ENCODE measurements at places on chromosomes 2 and 18.

DNA sequence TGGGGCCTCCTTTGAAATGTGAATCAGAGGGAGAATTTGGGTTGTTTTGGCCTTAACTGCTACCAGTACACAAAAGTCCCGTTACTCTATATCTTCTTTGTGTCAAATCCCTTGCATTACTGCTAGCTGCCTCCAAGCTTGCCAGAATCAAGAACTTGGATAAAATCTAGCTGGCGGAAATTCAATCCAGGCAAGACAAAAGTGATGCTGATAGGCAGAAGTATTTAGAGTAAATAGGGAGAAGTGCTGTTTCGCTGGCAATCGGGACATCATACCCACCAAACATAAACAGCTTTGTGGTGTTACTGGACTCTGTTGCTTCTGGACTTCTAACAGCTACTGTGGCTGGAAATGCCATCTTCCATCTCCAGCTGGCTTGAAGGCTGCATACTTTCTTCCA, 2.5 kb downstream of the IFIH1 start:
- peaks cover 40% of the 10 kb centered on the region for H3K4me1 ChIP-seq
- H3K27me3 ChIP-seq, result no peaks in the 10 kb centered on the region
- H3K4me3 ChIP-seq, result peak overlapping the region; percentile 80
- no peaks in the 10 kb centered on the region for H3K36me3 ChIP-seq
- no peak overlapping the region for H3K27ac ChIP-seq

DNA sequence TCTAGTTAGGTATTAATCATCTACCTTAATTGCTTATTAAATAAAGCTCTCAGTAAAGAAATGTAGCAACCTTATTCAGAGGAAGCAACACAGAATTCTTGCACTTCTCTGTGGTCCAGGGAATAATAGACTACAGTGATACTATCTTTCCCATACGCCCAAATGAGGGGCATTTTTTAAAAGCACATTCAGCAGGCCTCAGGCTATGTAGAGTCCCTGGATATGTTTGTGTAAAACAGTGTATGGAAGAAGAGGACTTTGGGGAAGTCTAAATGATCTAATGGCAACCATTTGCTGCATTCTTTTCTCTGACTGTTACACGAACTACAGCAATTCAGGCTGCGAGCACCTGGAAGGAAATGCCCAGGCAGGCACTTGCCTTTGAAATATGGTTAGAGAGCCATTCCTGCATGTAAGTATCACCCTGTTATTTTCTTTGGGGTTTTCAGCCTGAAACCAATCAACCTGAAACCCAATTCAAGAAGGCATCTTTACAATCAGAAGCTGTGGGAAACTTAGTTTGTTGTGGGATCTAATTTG, 1814.7 kb upstream of the CELF4 start:
- H3K27ac ChIP-seq, result no peak overlapping the region
- H3K4me3 ChIP-seq, result no peak overlapping the region
- no peaks in the 10 kb centered on the region for H3K36me3 ChIP-seq
- no peaks in the 10 kb centered on the region for H3K4me1 ChIP-seq
- H3K27me3 ChIP-seq, result no peaks in the 10 kb centered on the region
- no peak for DNase-seq

GRCh38 chr2:225274751-225275150, 124.8 kb upstream of the NYAP2 start:
- H3K36me3 ChIP-seq, result no peaks in the 10 kb centered on the region
- H3K27me3 ChIP-seq, result no peaks in the 10 kb centered on the region
- no peak for DNase-seq
- no peak overlapping the region for H3K4me3 ChIP-seq
- H3K4me1 ChIP-seq, result no peaks in the 10 kb centered on the region

GRCh38 chr2:170770606-170771420, 635 bp downstream of the ERICH2 start:
- H3K27me3 ChIP-seq, result no peaks in the 10 kb centered on the region
- H3K36me3 ChIP-seq, result no peaks in the 10 kb centered on the region
- peak; percentile 93 for DNase-seq
- H3K4me1 ChIP-seq, result peaks cover 5% of the 10 kb centered on the region
- peak overlapping the region; percentile 79 for H3K27ac ChIP-seq

DNA sequence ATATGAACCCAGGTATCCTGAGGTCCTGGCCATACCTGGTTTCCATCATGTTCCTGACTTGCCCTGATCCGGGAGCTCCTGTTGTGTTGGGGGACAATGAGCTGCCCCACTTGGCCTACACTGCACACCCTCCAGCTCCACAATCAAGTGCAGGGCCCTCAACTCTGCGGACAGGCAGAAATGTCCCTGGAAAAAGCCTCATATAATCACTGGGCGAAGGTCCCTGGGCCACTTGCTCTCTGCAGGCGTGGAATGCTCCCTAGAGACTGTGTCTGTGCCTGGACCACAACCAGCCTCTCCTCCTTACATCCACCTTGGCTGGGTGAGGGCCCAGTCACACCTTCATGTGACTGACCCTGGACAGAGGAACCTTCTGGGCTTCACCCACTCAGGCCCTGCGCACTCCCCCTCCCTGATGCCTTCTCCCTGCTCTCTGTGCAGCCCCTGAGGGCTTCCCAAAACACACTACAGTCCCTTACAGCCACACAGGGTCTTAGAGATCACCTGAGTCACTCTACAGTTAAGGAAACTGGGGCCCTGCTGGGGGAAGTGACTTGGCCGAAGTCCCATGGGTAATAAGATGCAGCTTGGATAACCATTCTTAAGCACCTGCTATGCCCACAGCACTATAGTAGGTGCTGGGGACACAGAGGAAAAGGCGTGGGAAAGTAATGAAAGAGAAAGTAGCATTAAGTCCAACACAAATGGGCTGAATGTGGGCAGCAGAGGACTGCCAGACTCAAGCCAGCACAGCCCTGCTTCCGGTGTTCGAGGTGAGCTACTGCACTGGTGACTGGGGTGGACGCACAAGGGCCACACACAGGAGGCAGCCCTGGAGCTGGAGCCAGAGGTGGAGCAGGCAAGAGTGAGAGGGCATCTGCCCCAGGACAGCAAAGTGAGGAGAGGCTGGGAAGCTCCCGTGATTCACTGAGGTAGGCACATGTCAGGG, 9.8 kb downstream of the BOLA3 start:
- H3K27me3 ChIP-seq, result no peaks in the 10 kb centered on the region
- peaks cover 9% of the 10 kb centered on the region for H3K36me3 ChIP-seq
- no peak for DNase-seq
- H3K4me1 ChIP-seq, result no peaks in the 10 kb centered on the region

All from upper lobe of right lung (tissue), 1 donor.